Foreskin fibroblast (primary cell): ENCODE measurements at places on chromosomes 16 and 17.

- no peak for DNase-seq
Measured at GRCh38 chr17:7626956-7627249, 718 bp downstream of the SAT2 start.

DNA sequence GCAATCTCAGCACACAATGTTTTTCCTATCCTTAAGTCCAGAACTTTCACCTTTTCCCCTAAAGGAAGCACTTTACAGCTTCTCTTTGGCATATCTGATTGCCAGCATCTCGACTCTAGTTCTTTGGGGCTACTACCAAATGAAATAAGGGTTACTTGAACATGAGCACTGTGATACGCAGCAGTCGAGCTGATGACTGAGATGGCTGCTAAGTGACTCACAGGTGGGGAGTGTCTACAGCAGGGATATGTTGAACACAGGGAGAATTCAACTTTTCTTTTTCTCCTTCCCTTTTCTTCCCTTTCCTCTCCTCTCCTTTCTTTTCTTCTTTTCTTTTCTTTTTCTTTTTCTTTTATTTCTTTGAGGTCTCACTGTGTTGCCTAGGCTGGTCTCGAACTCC, 334.8 kb downstream of the MAF start:
- DNase-seq, result no peak

GRCh38 chr16:24536671-24537070, 2.7 kb upstream of the RBBP6 start:
- DNase-seq, result no peak

GRCh38 chr16:47966325-47966724, 189.5 kb downstream of the ABCC12 start:
- DNase-seq, result no peak

GRCh38 chr17:10716218-10716617, 13.6 kb downstream of the TMEM220 start:
- DNase-seq, result no peak

DNA sequence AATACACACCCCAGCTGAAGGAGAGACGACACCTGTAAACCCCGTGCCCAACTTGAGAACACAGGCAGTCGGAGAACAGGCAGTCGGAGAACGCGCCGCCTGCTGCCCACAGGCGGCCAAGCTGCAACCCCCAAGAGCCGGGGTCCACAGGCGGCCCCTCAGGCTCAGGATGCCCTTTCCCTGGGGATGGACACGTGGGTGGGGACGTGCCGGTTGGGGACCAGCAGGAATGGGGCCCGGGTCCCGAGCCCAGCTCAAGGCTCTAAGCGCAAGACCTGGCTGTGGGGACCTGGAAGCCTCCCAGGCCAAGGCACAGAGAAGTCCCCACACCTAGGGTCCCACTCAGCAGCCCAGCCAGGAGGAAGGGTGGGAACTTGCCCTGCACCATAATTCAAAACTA, 79.5 kb upstream of the GNG13 start:
- DNase-seq, result no peak

- no peak for DNase-seq
Measured at GRCh38 chr17:55852734-55853133, 101.9 kb downstream of the PCTP start.

GRCh38 chr17:30132615-30133014, 16.0 kb downstream of the NSRP1 start:
- no peak for DNase-seq

GRCh38 chr16:68446681-68447652, 1.3 kb downstream of the SMPD3 start:
- no peak for DNase-seq

- DNase-seq, result no peak
Measured at GRCh38 chr16:4092547-4093265, 23.5 kb downstream of the ADCY9 start.

DNA sequence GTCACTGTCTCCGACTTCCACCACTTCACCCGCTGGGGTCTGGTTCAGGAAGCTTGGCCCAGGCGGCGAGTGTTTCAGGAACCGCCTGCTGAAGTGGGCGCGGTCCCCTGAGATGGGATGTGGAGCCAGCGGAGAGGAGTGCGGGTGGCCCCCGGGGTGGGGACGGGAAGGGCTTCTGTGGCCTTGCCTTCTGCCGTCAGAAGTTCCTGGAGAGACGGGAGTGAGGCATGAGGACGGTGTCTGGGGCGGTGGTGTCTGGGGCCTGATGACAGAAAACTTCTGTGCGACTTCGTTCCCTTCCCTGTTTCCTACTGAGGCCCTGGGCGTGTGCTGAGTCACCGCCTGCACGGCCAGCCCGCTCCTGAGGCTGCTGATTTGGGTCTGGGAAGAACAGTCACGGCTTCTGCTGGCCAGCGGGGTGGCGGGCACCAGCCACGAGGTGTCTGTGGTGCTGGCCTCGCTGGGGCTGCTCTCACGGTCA, 12.3 kb upstream of the NLRC3 start:
- no peak for DNase-seq

DNA sequence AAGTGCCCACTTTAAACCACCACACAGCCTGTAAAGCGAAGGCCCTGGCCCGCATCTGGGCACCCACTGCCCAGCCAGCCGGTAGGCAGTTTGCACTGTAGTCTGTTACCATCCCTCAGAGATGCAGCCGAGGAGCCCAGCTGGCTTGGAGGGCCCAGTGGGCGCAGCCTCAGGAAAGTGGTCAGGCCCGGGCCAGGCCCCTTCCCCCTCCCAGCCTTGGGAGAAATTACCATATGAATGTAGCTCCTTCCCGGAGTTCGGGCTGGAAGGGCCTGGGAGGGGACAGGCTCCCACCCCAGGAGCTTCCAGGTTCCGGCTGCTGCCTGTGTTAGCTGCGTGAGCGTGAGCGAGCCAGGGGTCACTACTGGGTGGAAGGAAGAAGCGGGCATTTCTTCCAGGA, 325.4 kb downstream of the SEC14L1 start:
- DNase-seq, result no peak

- DNase-seq, result peak; percentile 12
Measured at GRCh38 chr16:87060034-87060986, 256.9 kb downstream of the C16orf95 start.

DNA sequence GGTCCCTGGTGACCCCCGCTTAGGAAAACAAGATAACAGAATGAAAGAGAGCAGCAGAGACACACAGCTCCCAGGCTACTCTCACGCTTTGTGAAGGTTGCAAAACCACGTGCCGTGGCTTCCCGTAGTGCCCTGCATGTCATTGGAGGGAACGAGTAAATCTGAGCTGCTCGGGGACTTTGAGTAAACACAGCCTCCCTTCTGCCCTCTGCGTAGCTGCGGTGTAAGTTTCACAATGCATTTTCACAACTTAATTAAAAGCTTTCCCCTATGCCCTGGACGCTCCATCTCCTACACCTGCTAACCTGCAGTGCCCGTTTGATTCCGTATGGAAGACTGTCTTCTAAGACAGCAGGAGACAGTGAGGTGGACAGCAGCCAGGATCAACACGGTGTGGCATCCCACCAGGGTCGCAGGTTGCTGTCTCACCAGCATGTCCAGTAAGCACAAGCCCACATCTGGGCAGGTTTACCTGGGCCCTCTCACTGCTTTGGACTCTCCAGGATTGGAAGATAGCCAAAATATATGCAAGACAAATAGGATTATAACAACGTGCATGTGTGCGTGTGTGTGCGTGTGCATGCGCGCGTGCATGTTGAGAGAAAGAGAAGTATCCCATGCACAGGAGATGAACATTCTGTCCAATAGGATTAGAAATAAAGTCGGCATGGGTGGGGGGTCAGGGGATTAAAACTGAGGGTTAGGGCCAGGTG, 116.4 kb upstream of the RCVRN start:
- no peak for DNase-seq

- DNase-seq, result peak; percentile 48
Measured at GRCh38 chr16:86389566-86390328, 120.6 kb upstream of the FOXF1 start.

DNA sequence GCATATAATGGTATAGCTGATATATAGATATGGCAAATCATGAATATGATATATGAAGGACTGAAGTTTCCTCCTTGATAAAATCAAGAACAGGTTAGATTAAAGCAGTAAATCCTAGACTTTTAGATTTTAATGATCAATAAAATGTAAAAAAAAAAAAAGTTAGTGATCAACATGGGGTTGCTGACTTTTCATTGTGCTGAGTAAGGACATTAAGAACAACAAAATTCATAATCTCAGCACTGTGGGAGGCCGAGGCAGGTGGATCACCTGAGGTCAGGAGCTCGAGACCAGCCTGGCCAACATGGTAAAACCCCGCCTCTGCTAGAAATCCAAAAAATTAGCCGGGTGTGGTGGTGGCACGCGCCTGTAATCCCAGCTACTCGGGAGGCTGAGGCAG, 10.4 kb upstream of the CHD3 start:
- DNase-seq, result no peak

DNA sequence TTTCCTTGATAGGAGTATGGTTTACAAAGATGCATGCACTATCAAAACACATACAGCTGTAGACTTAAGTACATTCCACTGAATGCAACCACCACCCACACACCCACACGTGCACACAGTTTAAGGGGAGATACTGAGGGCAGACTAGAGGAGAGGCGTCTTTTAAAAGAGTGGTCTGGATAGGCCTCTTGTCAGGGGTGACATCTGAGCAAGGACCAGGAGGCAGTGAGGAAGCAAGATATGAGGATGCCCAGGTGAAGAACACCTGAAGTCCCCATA, 12.6 kb downstream of the MPHOSPH6 start:
- DNase-seq, result no peak

- no peak for DNase-seq
Measured at GRCh38 chr16:11025120-11025531, 80.8 kb downstream of the CLEC16A start.

DNA sequence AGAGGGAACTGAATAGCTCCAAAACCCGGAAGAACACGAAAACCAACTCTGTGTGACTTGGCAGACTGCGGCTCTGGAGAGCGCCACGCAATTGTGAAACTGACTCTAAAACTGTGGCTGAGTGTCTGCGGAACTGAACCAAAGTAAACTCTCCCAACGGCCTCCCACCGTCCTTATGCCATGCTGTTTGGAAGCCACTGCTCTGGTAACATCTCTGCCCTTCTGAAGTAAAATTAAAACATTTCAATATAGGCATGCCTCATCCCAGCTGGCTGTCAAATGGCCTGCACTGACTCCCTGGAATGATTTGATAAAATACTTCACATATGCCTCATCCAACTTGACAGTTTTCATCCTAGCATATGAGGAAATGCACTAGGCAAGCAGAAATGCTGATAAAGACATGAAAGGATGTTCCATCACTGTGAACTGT, 70.2 kb downstream of the PARN start:
- DNase-seq, result peak; percentile 21

- peak; percentile 28 for DNase-seq
Measured at GRCh38 chr16:72884037-72884436, 163.9 kb downstream of the ZFHX3 start.

- DNase-seq, result peak; percentile 12
Measured at GRCh38 chr17:55437159-55437605, 15.5 kb upstream of the MMD start.

- DNase-seq, result no peak
Measured at GRCh38 chr17:73956595-73957465, 246.6 kb upstream of the RPL38 start.

GRCh38 chr17:11668618-11669017, 70.3 kb downstream of the DNAH9 start:
- no peak for DNase-seq

- peak; percentile 43 for DNase-seq
Measured at GRCh38 chr16:1413684-1414531, 596 bp downstream of the UNKL start.

- DNase-seq, result no peak
Measured at GRCh38 chr17:61294286-61294685, 105.4 kb upstream of the TBX2 start.

GRCh38 chr16:74034862-74035261, 261.8 kb upstream of the PSMD7 start:
- DNase-seq, result peak; percentile 17

GRCh38 chr17:36095992-36096391, 6.0 kb upstream of the CCL3 start:
- DNase-seq, result no peak
